ENCODE measurements at places on chromosomes 2 and 18.
A peak's percentile ranks its signal among the peaks of the same experiment; 100 is the strongest.

GRCh38 chr2:12035029-12035720 is 288.7 kb downstream of the LPIN1 start:
- H3K36me3 ChIP-seq: no peaks in the 10 kb centered on the region
- H3K4me1 ChIP-seq: no peaks in the 10 kb centered on the region
- H3K27ac ChIP-seq: no peak overlapping the region
- H3K27me3 ChIP-seq: no peaks in the 10 kb centered on the region
- DNase-seq: no peak
- H3K4me3 ChIP-seq: no peak overlapping the region

GRCh38 chr2:136167721-136168475 is 49.9 kb upstream of the CXCR4 start:
- H3K27ac ChIP-seq: no peak overlapping the region
- no peak for DNase-seq
- no peaks in the 10 kb centered on the region for H3K4me1 ChIP-seq
- no peaks in the 10 kb centered on the region for H3K27me3 ChIP-seq
- no peak overlapping the region for H3K4me3 ChIP-seq

DNA sequence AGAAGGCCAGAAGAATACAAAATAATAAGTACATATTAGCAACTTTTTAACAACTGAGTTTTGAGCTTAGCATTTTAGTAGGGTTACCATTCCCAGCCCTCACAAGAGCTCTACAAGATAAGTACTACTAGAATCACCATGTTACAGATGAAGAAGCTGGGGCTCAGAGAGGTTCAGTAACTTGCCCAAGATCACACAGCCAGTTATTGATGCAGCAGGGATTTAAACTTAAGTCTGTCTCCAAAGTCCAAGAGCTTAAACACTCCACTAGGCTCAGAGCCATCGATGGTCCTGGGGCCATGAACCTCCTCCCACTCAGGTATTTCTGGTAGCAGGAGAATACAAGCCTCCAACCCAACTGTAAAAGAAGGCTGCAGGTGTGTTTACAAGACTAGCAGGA is 30.8 kb downstream of the TNS1 start:
- H3K4me3 ChIP-seq: no peak overlapping the region
- peak overlapping the region; percentile 40 for H3K27ac ChIP-seq
- H3K4me1 ChIP-seq: peaks cover 54% of the 10 kb centered on the region

DNA sequence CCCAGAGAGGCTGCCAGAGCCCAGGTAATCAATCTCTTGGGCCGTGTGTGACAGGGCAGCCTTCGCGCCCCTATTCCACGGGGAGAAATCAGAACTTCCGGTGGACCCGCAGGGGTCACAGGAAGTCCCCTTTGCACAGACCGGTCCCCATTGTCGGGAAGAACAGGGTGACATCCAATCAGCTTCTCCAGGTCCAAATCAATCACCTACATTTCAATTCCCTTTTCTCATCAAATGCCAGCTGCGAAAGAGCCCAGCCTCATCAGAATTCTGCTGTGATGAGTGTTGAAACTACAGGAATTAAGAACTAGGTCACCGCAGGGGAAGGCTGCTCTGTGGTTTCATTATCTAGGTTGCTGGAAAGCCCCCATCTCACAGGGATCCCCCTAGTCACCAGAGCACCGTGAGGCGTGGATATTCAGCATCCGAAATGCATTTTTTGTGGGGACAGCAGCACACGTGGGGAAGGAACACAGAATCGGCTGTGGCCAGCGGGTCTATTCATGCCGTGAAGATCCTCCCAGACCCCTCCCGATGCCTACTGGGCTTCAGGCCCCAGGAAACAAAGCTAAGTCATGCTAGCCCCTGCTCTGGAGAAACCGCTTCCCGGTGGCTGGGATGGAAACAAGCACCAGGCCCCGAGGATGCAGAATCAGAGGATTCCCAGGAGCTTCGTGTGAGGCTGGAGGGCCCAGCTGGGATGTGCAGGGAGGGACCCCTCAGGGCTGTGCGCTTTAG is 193.7 kb upstream of the ID2 start:
- no peaks in the 10 kb centered on the region for H3K4me1 ChIP-seq
- no peaks in the 10 kb centered on the region for H3K36me3 ChIP-seq

DNA sequence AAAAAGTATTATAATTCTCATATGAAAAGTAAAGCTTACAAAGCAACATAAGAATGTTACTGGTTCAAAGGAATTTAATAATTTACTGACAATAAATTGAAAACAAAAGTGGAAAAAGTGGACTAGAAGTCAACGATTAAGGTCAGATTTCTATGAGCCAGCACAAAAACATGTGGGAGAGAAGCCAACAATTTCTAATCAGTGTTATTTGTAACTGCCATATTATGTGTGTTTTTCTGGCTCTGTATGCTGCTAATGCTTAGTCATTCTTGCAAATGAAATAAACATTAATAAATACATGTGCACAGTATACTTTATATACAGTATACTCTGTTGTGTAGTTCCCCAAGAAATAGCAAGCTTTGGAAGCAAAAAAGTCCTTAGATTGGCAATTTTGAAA is 301.3 kb upstream of the RGPD4 start:
- H3K4me3 ChIP-seq: no peak overlapping the region
- H3K4me1 ChIP-seq: peaks cover 9% of the 10 kb centered on the region
- H3K27ac ChIP-seq: no peak overlapping the region
- no peaks in the 10 kb centered on the region for H3K36me3 ChIP-seq
- no peak for DNase-seq
- H3K27me3 ChIP-seq: no peaks in the 10 kb centered on the region

GRCh38 chr2:28447943-28448792 is 47.7 kb upstream of the PLB1 start:
- no peaks in the 10 kb centered on the region for H3K36me3 ChIP-seq
- no peak overlapping the region for H3K27ac ChIP-seq
- no peak for DNase-seq
- no peak overlapping the region for H3K4me3 ChIP-seq
- no peaks in the 10 kb centered on the region for H3K4me1 ChIP-seq

- no peaks in the 10 kb centered on the region for H3K36me3 ChIP-seq
- no peak for DNase-seq
- H3K27ac ChIP-seq: no peak overlapping the region
- H3K4me1 ChIP-seq: no peaks in the 10 kb centered on the region
Measured at GRCh38 chr2:190519975-190520767, 14.4 kb downstream of the NEMP2 start.

DNA sequence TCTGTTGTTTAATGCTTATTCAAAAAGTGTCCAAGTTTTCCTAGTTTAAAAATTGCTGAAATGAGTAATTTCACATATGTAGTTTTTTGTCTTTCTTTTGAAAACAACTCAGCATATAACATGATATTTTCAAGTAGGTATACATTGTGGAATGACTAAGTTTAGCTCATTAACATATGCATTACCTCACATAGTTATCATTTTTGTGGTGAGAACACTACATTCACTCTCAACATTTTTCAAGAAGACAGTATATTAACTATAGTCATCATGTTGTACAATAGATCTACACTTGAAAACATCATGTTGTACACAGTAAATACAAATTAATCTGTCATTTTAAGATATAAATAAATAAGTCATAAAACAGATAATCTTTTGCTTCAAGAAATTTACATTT is 340.0 kb downstream of the CCDC85A start:
- peaks cover 11% of the 10 kb centered on the region for H3K4me1 ChIP-seq
- no peak for DNase-seq
- H3K4me3 ChIP-seq: no peak overlapping the region
- H3K36me3 ChIP-seq: no peaks in the 10 kb centered on the region
- no peak overlapping the region for H3K27ac ChIP-seq
- H3K27me3 ChIP-seq: no peaks in the 10 kb centered on the region

DNA sequence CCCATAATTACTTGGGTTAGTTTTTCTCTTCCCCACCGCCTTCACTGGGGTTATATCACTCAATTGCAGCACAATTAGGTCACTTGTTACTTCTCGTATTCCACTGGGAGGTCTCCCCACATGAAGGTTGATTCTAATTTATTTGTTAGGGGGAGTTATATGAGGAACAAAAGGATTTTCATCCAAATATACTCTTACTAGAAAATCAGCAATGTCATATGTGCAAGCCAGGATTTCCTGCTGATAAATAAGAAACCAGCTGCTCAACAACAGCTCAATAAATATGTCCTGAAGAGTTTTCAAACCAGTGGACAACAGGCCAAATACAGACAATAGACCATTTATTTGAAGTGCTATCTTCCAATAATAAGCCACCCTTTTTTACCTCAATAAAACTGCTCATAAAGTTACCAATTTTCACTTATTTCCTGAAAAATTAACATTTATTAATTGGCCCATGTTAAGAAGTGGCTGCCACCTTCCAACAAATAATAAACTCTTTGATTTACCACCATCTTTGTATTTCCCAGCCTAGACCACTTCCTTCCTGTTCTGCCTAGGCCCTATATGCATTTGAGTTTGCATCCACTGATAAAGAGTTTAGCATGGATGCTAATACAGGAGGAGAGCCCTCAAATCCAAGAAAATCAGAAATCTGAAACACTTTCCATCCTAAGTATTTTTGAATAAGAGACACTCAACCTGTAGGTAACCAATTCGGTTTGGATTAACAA is 184.4 kb upstream of the SLC39A10 start:
- H3K4me3 ChIP-seq: no peak overlapping the region
- H3K27ac ChIP-seq: no peak overlapping the region
- H3K4me1 ChIP-seq: no peaks in the 10 kb centered on the region
- H3K27me3 ChIP-seq: no peaks in the 10 kb centered on the region

DNA sequence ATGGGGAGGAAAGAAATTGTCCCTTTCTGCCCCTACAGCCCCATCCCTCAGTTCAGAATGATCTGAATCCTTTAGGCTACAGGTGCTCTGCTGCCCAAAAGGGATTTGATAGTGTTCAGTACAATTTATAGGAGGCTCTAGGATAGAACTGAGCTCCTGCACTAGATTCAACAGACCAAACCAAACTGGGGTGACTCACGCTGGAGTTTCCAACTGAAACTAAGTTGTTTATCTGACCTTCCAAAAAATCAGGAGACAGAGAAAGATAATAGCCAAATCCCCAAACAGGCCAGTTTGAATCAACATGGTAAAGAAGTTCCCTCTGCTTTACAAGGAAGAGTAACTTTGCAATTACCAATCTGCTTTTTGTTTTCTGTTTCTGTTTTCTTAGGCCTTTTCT is 72.7 kb upstream of the MBOAT2 start:
- no peak overlapping the region for H3K4me3 ChIP-seq
- H3K27ac ChIP-seq: no peak overlapping the region
- no peaks in the 10 kb centered on the region for H3K27me3 ChIP-seq
- no peaks in the 10 kb centered on the region for H3K36me3 ChIP-seq
- no peaks in the 10 kb centered on the region for H3K4me1 ChIP-seq

DNA sequence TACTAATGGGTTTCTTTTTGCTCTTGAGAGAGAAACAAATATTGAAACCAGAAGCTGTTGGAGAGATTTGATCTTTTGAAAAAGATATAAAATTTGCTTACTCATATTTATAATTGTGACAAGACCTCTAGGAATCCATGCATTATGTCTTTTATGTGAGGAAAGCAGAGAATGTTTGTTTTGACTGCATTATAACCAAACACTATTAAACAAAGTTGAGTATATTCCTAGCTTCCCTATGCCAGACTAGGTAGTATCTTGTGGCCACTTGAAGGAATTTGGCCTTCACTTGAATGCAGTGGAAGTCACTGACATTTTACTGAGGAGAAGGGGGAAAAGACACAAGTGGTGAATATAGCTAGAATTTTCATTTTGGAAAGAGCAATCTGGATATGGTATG is 521.8 kb upstream of the ZEB2 start:
- H3K36me3 ChIP-seq: no peaks in the 10 kb centered on the region
- DNase-seq: no peak
- H3K4me3 ChIP-seq: no peak overlapping the region

- no peaks in the 10 kb centered on the region for H3K27me3 ChIP-seq
- DNase-seq: no peak
- H3K27ac ChIP-seq: no peak overlapping the region
- no peak overlapping the region for H3K4me3 ChIP-seq
- H3K4me1 ChIP-seq: peaks cover 19% of the 10 kb centered on the region
Measured at GRCh38 chr2:226932443-226932842, 96.6 kb downstream of the RHBDD1 start.

- no peak for DNase-seq
- no peaks in the 10 kb centered on the region for H3K36me3 ChIP-seq
- peak overlapping the region; percentile 78 for H3K27ac ChIP-seq
Measured at GRCh38 chr18:48975817-48976649, 25.3 kb upstream of the SMAD7 start.

DNA sequence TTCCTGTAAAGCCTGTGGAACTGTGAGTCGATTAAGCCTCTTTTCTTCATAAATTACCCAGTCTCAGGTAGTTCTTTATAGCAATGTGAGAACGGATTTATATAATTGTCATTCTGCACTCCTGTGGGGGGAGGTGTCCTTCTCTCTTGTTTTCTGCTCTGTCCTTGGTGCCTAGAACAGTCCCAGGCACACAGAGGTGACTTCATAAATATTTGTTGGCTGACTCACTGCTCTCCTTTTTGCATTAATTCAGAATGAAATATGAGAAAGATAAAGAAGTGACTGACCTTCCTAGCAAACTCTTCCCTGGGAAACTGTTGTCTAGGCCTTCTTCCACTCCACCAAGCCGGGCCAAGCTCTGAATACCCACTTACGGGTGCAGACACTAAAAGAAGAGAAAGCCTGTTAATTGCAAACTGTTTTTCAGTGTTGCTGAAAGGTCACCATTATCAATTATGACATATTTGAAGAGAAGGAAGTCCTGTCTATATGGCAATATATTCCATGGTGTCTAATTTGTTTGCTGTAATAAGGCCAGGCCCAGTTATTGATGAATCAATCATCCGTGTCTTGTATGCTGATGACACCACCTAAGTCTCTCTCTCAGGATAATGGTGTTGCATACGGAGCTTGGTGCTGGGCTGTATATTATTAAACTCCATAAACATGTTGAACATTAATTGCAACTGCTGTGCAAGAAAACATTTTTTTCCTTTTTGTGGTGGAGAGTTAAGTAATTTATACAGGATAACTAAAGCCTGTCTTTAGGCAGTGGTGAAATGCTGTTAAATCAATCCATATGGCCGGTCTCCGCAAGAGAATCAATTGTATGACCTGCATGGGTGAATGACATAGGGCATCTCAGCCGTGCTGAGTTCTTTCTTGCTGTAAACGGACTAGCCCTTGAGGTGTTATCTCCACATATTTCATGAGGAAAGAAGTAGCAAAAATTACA is 567.5 kb downstream of the SLC4A3 start:
- no peaks in the 10 kb centered on the region for H3K27me3 ChIP-seq
- no peaks in the 10 kb centered on the region for H3K36me3 ChIP-seq
- DNase-seq: no peak
- H3K4me1 ChIP-seq: peaks cover 8% of the 10 kb centered on the region

GRCh38 chr2:46704593-46704992 is 211.0 kb downstream of the MCFD2 start:
- no peak overlapping the region for H3K4me3 ChIP-seq
- no peak overlapping the region for H3K27ac ChIP-seq
- DNase-seq: no peak
- no peaks in the 10 kb centered on the region for H3K36me3 ChIP-seq
- H3K27me3 ChIP-seq: no peaks in the 10 kb centered on the region

GRCh38 chr2:230938516-230939065 is 13.5 kb upstream of the GPR55 start:
- H3K36me3 ChIP-seq: no peaks in the 10 kb centered on the region
- H3K27me3 ChIP-seq: no peaks in the 10 kb centered on the region
- no peak overlapping the region for H3K27ac ChIP-seq
- H3K4me1 ChIP-seq: no peaks in the 10 kb centered on the region
- no peak for DNase-seq
